ENCODE measurements at places on chromosomes 3 and 15.

DNA sequence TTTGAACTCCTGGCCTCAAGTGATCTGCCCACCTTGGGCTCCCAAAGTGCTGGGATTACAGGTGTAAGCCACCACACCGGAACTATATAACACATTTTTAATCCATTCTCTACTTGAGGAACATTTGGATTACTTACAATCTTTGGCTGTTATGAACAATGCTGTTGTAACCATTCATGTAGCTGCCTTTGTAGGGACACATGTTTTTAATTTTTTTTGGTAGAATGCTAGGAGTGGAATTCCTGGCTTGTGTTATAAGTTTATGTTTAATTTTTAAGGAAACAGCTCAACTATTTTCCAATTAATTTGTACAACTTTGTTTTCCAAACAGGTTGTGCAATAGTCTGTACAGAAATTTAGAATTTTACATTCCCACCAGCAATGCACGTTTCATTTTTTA is 51.7 kb downstream of the GPR149 start:
- no peak for DNase-seq

DNA sequence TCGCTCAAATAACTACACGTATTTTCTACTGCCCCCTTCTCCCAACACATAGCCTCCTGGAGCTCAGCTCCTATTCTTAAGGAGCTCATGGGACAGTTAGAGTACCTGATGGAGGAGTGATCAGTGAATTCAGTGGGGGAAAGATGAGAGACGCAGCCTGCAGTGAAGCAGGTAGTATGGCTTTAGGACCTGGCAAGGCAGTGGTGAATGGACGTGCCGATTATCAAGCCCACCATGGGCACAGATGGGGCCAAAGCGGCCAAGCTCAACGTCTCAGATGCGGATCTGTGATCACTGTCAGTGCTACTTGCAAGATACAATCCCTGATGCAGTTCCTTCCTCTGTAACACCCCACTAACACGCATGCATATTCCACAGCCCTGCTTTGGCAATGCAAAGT is 45.8 kb upstream of the ATP2B2 start:
- DNase-seq, result no peak

- DNase-seq, result no peak
These were observed 84.0 kb downstream of the DUT start for GRCh38 chr15:48415036-48415886.

DNA sequence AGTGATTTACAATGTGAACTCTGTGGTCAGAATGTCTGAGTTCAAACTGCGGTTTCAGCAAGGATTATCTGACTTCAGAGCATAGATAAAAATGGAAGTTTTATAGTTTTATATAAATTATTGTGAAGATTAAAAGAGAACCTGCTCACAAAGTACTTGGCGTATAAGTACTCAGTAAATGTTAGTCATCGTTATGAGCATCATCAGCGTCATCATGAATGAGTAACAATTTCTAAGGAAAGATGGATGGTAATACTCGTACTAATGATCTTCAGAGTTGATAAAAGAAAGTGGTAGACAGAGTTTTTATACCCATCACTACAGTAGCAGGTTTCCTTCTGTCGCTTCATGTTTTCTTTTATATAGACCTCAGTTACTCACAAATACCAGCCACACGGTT is 341.8 kb downstream of the RAP2B start:
- no peak for DNase-seq
